ENCODE measurements at places on chromosomes 6 and 20.
A peak's percentile ranks its signal among the peaks of the same experiment; 100 is the strongest.

DNA sequence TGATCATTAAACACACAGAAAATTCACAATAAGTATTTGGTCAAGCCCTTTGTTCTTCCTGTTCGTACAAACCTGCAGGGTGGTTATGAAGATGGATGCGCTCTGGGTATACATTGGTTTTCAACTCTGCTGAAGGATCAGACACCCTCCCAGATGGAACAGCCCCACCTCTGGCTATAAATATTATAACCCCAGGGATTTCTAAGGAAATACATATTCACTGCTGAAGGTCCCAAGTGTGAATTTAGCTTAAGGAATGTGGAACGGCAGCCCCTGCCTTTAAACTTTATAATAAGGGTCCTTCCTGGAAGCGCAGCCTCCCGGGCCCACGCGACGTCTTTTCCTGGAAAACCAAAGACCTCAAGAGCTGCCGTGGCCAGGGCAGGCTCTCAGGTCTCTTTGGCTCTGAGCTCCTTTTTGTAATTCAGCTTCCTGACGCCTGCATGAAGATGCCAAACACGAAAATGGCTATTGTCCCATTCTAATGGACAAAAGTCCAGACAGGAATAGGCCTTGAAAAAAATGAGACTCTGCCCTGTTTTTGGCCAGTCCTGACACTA is 172.4 kb upstream of the SSTR4 start:
- DNase-seq = no peak

DNA sequence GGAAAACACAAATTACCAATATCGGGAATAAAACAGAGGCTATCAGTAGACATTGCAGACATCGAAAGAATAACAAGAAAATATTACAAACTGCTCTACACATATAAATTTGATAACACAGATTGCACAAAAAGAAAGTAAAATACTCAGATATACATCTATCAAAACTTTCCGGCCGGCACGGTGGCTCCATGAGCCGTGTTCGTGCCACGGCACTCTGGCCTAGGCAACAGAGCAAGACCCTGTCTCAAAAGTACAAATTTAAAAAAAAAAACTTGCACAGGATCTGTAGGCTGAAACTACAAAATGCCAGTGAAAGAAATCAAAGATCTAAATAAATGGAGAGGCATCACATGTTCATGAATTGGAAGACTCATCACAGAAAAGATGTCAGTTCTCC is 49.4 kb downstream of the SNX5 start:
- no peak for DNase-seq

DNA sequence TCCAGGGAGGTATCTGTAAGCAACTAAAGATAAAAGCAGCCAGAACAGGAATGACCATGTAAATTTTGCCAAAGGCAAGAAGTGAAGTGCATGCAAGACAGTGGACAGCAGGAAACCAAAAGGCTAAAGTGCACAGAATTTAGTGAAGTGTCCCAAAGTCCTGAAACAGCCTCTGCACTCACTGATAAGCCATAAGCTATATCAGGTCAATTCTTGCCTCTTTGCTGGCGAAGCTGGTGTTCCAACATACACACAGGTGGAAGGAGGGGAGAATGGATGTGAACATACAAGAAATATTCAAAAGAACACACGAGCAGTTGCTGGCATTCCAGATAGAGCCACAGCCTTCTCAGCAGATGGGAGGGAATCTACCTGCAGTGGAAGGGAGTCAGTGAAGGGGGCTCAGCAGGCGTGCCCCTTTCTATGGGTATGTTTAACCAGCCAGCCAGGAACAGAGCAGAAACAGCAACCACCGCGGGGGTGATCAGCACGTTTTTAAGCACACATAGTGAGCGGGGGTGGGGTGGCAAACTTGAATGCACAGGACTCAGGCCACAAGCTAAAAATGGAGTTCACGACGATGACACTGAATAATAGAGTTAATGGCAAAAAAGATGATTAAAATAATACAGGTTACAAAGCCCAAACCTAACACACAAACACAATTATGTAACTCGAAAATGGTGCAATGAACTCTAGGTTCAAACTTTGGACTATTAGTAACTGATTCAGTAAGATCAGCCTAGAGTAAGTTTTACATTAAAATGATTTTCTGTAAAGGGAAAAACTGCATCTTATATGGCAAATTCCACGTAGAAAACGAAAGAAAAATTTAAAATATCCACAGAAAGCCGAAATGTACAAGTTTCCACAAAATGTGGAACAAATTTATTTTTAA is 1.2 kb downstream of the ECI2 start:
- peak; percentile 62 for DNase-seq

DNA sequence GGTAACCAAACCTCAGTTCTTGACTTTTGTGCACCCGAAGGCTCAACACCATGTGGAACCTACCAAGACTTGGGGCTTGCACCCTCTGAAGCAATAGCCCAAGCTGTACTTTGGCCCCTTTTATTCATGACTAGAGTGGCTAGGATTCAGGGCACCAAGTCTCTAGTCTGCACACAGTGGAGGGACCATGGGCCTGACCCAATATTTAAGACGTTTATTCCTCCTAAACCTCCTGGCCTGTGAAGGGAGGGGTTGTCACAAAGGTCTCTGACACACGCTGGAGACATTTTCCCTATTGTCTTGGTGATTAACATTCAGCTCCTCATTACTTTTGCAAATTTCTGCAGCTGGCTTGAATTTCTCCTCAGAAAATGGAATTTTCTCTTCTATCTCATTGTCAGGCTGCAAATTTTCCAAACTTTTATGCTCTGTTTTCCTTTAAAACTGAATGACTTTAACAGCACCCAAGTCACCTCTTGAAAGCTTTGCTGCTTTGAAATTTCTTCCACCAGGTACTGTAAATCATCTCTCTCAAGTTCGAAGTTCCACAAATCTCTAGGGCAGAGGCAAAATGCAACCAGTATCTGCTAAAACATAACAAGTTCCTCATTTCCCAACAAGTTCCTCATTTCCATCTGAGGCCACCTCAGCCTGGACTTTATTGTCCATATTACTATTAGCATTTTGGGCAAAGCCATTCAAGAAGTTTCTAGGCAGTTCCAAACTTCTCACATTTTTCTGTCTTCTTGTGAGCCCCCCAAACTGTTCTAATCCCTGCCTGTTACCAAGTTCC is 481.4 kb upstream of the BTBD3 start:
- DNase-seq = no peak

- DNase-seq = no peak
Measured at GRCh38 chr6:38501931-38502330, 137.8 kb downstream of the BTBD9 start.

GRCh38 chr20:59632541-59633113 is 28.3 kb downstream of the PHACTR3 start:
- no peak for DNase-seq

DNA sequence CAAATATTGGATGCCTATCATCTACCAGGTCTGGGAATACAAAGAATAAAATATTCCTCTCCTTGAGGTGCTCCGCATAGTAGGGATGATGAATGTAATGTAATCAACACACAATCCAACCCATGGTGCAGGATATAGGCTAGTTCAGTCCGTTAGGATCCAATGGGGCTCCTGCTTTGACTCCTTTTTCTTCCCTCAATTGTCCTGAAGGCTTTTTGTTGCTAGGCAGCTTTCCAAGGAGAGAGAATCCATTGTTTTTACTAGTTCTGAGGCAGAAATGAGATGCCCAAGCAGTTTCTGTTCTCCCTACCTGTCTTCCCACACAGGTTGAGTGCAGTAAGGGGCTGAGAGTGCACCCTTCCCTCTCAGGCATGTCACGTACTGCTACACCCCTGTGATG is 12.1 kb downstream of the WRNIP1 start:
- DNase-seq = no peak

DNA sequence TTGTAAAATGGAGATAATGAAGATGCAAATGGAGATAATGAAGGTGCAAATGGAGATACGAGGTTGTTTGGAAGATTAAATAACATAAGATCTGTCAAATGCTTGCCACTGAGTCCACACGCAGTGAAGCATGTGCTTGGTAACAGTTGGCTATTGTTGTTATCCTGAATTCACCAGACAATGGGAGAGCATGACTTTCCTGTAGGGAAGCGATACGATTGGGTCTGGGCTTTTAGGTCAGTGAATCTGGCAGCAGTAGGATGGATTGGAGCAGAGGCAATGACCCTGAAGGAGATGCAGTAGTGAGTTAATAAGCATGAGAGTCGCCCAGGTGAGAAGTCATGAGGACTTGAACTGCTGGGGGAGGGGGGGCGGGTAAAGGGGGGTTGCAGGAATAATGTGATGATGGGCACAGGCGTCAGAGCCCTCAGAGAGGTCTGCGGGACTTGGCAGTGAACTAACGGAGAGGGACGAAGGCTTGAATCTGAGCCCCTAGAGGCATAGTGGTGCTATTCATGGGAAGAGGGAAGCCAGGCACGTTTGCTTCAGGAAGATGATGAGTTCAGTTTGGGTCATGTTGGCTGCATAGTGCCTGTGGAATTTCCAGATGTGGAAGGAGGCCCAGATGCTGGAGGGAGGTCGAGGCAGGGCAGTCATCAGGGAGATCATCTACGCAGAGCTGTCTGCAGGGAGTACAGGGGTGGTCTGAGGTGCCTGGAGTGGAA is 55.4 kb downstream of the ZDHHC14 start:
- DNase-seq = no peak

GRCh38 chr6:161694995-161695394 is 421.1 kb upstream of the AGPAT4 start:
- no peak for DNase-seq

DNA sequence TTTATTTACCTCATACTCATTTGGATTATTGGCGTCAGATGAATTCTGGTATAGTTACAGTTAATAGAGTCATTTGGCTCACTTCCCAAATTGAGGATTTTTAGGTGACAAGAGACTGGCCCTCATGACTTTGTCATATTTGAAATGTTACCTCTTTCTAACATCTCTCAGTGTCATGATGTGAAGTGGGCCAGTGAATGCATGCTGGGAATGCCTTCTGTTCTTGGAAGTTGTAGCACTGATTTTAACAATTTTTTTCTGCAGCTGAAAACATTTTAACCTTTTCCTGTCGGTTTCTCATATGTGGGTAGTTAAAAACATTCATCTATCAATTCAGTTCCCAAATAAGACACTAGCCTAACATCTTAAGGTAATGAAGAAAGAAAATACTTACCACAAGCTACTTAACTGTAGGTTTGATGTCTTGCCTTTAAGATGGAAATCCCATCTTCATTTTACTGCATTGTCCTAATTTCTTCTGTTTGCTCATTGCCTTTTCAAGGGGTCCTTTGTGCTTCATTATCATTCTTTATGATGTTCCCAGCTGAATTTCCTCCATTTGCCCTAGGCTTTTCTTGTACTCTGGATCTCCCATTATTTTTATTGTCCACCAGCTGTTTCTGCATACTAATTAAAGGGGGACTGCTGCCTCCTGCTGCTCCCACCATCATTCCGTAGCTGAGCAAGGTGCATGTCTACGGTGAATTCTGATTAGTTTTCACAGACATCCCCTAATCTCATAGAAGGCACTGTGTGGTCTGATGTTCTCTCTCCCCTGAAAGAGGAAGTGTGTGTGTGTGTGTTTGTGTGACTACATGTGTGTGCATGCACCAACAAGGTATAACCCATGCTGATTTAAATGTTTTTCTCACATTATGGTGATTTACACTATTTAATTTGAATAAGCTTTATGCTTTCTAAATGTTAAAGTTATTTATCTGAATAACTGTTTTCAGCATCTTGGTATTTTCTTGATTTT is 109.5 kb downstream of the B3GAT2 start:
- no peak for DNase-seq

GRCh38 chr20:29790510-29790909 is 1467.0 kb upstream of the DEFB115 start:
- DNase-seq = no peak

DNA sequence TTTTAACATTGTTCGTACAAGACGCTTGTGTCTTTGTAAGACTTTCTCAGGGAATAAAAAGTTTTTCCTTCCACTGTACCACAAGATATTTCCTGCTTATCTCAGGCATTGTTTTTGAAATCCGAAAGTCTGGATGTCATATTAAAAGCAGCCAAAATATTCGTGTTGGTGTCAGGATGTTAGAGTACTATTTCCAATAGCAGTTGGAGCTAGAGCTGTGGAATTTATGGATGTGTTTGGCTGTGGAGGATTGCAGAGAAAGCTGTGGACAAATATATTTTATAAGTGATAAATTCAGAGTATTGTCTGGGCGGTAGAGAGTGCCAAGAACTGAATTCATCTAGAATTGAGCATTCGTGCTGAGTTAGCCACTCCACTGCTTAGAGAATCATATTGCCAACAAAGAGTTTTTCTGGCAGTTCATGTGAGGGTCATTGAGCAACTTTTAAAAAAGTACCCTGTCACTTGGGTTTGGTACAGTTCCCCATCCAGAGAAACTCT is 57.7 kb downstream of the ZDHHC14 start:
- no peak for DNase-seq

DNA sequence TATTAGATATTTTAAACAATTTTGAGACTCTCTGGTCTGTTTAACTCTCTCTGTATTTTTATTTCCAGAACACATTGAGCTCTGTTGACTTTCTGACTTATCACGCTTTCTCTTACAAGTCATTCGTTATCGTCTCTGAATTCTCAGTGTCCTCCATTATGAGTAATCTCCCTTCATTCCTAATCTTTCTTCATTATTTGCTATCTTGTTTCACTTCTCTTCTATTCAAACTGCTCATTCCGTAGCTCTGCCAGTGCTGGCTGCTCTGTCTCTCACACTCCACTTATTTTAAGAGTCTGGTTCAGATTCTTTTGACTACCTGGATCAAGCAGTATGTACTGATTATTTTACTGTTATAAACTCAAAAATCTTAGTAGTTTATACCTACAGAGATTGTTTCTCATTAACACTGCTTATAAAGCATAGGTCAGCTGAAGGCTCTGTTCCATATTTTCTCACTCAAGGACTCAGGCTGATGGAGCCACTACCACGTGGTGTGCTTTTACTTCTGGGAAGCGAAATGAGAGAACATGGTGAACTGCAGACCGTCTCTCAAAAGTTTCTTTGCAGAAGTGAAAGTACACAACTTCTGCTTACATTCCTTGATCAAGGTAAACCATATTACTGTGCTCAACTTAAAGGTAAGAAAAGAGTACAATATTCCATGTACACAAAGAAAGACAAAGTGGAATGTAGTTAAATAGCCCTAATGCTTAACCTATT is 485.2 kb downstream of the GRIK2 start:
- no peak for DNase-seq

All from pancreas (tissue), 10 donors.